ENCODE measurements at places on chromosomes 13 and 19.
A peak's percentile ranks its signal among the peaks of the same experiment; 100 is the strongest.

DNA sequence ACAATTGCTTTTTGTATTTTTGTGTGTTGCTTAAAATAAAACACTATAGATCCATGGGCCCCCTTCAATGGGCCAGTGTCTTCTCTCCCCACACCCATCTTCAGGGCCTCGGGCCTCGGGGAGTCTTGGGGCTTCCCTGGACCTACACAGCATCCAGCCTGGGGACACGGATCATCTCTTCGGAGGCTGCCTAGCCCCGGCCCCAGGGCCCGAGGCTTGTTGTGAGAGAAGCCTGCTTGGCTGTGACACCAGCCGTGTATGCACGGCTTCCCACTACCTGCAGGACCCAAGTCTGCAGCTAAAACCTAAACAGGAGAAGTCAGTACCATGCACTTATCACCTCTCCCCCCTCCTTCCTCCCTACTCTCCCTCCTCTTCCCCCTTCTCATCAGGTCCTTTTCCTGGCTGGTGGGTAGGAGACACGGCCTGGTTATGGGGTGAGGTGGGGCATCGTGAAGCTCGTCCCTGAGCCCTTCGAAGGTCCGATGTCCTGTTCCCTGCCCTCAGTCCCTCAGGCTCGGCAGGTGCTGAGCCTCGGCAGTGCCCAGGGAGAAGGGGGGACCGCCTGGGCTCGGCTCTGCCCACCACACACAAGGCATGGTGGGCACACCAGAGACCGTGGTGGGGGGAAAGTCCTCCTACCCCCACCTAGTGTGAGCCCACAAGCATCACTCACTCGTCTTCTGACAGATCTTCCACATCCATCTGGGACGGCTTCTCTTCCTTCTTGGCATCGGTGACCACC lies 9.5 kb downstream of the C13orf46 start:
- no peak for DNase-seq

- DNase-seq, result no peak
Observed at GRCh38 chr19:6644796-6645195, 25.2 kb downstream of the TNFSF14 start.

GRCh38 chr19:28170066-28170465 lies 1042.9 kb downstream of the UQCRFS1 start:
- DNase-seq, result no peak

- DNase-seq, result no peak
Observed at GRCh38 chr19:12995596-12996405, 526 bp downstream of the NFIX start.

- DNase-seq, result no peak
Observed at GRCh38 chr13:79445968-79446645, 34.8 kb upstream of the NDFIP2 start.

DNA sequence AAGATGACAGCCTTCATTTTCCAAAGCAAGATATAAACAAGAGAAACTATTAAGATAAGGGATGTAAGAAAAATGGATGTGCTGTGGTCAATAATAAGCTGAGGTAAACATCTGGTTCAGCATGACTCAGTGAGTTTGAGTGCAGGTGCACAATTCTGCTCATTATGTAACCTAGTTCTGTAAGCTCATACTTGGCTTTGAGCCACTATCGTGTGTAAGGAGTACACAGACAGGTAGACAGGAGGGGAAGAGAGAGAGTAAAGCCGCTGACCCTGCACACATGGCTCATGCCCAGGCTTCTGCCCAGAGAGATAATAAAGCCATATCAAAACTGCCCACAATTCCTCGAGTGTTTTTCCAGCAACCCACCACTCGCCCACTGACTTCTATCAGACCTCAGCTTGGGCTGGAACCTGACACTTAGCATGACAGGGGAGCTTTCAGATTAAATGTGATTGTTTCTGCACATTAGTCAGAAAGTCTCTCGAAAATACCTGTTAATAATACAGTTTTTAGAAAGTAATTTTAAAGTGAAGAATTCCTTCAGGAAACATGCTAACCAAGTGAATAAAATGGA lies 51.7 kb downstream of the ZNF91 start:
- DNase-seq, result no peak

DNA sequence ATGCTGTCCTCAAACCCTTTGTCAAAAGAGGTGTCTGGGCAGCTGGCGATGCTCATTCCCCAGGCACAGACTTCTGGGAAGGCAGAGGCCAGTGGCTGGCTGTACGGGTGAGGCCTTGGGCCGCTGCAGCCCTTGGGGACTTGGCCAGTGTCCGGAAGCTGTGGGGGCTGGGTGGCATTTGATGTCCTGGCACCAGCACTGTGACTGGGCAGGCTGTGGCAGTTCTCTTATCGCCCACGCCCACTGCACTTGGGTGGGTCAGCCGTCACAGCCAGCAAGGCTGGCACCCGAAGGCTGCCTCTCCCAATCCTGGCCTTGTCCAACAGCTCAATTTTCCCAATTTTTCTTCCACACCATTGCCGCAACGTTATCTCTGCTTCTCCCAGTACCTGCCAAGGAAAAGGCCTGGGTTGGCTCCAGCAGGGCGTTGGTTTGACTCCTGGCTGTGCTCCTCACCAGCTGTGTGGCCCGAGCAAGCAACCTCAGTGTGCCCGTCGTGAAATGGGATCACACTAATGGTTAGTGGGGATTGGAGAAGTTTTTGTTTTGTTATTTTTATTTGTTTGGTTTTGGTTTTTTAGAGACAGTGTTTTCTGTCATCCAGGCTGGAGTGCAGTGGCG lies 12.7 kb upstream of the SLC44A2 start:
- no peak for DNase-seq

DNA sequence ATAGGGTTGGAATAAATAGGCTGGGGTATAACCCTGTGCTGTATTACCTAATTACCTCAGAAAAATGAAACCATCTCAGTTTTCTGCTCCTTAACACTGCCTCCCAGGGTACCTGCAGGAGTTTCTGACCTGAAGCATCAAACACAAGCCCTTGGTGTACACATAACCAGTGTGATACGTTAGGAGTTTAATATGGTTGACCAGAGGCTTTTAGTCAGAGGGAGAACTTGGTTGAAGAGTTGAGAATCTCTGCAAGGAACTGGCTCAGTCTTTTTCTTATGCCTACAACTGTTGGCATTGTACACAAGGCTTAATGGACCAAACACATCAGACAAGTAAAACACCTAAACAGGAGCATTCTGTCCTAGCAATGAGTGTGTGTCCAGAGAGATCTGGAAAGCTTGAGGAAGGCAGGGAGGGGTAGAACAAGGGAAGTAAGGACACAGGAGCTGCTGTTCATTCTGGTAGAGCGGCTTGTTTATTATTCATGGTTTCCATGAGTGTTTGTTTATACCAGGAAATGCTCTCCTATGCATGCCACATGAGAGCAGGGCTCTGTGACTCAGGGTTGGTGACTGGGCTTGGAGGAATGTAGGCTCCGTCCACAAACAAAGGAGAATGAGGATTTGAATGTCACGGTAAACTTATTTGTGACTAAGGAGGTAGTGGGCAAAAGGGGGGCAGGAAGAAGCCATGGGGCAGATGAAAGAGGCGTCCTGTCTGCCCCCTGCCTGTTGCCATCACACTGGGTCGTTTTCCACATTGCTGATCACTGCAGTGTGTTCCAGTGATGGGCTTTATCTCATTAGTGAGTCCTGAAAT lies 11.9 kb upstream of the SPATA13 start:
- DNase-seq, result no peak

GRCh38 chr13:113034451-113035212 lies 65.6 kb downstream of the MCF2L start:
- no peak for DNase-seq

DNA sequence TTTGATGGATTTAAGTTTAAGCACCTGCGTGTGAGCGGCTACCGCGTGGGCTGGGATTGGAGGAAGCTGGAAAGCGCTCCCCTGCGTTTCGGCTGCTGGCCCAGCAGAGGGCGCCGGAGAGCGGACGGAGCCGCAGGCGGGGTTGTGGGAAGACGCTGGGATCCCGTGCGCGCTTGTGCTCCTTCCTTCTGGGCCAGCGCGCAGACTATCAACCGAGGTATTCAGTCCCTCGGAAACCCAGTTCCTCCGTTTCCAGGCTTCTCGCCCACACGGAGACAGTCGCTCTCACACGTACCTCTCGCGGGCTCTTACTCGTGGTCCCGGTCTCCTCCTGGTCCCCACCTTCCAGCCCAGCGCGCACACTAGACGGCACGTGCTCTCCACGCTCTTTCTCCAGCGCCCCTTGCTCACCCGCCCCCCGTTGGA lies 28.8 kb downstream of the EPN1 start:
- peak; percentile 31 for DNase-seq

GRCh38 chr19:38049105-38049649 lies 142.2 kb downstream of the SIPA1L3 start:
- peak; percentile 42 for DNase-seq

- DNase-seq, result no peak
Observed at GRCh38 chr13:38103851-38104250, 234.3 kb upstream of the TRPC4 start.

GRCh38 chr19:47157431-47158321 lies 27.0 kb downstream of the SAE1 start:
- no peak for DNase-seq
